Stimulated activated CD8-positive, alpha-beta memory T cell treated with anti-CD3 and anti-CD28 coated beads, Interleukin-7, amount 100 ng/mL, for 1 hour (primary cell): ENCODE measurements at places on chromosomes 11 and 22.

- DNase-seq = no peak
These were observed 47.0 kb downstream of the TNRC6B start for GRCh38 chr22:40224702-40225101.

- no peak for DNase-seq
These were observed 132.9 kb downstream of the COMMD9 start for GRCh38 chr11:36156161-36156816.

GRCh38 chr11:13008625-13009475 lies at the start of gene RASSF10:
TSS of gene RASSF10 (plus strand) at chr11:13009316. CDS start at chr11:13009577, 261 bp downstream.
- DNase-seq = no peak

- no peak for DNase-seq
These were observed 11.9 kb upstream of the RFPL1 start for GRCh38 chr22:29426476-29426875.

- no peak for DNase-seq
These were observed 62.8 kb downstream of the TEAD1 start for GRCh38 chr11:12737024-12737423.

GRCh38 chr11:134821422-134821821 lies 409.4 kb upstream of the B3GAT1 start:
- no peak for DNase-seq

GRCh38 chr22:30572840-30573593 lies 1.4 kb downstream of the GAL3ST1 start:
- DNase-seq = no peak

- DNase-seq = no peak
These were observed 1.9 kb downstream of the SAC3D1 start for GRCh38 chr11:65042891-65043290.

DNA sequence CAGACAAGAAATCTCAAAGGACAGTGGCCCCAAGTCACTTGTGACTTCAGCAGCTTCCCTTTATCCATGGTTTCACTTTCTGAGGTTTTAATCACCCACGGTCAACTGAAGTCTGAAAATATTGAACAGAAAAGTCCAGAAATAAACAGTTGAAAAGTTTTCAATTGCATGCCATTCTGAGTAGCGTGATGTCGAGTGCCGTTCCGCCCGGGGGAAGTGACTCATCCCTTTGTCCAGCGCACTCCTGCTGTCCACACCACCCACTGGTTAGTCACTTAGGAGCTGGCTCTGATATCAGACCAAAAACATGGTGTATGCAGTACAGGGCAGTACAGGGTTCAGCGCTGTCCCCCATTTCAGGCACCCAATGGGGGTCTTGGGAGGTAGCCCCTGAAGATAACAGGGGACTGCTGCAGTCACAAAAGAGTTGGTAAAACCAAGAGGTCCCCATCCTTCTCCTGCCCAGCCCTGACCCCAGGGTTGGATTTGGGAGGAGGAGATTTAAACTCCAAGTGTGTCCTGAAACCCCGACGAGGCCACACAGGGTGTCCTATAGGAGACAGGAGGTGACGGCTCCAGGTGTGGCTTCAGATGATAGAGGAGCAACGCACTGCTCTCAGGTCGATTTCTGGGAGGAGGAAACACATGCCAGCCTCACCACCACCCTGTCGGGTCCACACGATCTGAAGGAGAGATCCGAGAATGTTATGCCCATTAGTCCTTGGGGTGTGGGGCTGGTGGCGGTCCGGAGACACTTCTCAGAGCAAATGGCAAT lies 390.1 kb downstream of the CTTN start:
- DNase-seq = no peak

- DNase-seq = no peak
These were observed 15.1 kb downstream of the ZMAT5 start for GRCh38 chr22:29751669-29752068.

- no peak for DNase-seq
These were observed 1.5 kb downstream of the MS4A8 start for GRCh38 chr11:60700689-60701468.

- no peak for DNase-seq
These were observed 28.1 kb upstream of the SCARF2 start for GRCh38 chr22:20465759-20466077.

GRCh38 chr22:35649636-35650250 lies 1.5 kb downstream of the APOL6 start:
- DNase-seq = no peak

GRCh38 chr22:48523761-48524160 lies 1303.9 kb downstream of the BRD1 start:
- DNase-seq = no peak

DNA sequence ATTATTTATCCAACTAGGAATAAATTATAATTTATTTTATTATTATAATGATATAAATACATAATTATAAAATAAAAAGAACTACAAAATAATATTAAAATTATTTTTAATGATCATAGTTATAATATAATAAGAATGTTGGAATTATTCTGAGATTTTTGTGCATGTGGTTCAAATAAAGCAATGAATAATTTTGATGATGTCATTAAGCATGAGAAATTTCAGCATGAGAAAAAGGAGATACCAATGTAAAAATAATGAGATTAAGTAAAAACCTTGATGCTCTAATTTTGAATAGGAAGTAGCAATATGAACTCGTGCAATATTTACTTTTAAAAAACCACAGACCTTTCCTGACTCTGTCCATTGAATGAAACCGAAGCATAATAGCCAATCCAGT lies 181.8 kb upstream of the MTNR1B start:
- no peak for DNase-seq

DNA sequence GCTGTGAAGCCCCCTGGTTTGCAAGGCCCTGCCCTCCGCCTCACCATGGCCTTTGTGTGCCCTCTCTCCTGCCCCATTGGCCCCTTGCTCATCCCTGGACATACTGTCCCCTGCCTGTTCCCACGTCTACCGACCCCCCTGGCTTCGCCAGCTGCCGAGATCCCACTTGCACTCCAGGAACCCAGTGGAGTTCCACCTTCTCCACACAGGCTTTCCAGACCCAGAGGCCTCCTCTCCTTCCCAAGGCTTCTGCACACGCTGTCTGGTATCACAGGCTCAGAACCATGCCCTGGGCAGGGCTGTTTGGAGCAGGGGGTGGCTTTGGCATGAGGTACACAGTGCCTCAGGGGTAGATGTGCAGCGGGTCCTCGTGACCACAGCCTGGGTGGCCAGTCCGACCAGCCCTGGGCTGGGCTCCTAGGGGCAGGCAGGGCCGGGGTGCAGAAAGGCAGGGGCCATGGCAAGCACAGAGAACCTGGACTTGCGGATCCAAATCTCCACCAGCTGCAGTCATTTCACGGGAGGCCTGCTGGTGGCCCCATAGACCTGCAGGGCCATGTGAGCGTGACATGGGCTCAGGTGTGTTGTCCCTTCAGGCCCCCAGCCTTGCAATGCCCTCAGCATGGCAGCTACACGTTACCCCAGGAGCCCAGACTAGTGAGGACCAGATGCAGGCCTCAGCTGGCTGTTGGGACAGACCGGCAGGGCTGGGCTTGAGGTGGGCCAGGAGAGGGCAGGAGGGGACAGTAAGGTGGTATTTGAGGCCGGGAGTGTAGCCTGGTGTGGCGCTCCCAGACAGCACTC lies 9.5 kb downstream of the GRK2 start:
- no peak for DNase-seq

- DNase-seq = no peak
These were observed 866.8 kb downstream of the TBC1D22A start for GRCh38 chr22:47629273-47629711.

GRCh38 chr22:45223304-45224117 lies 17.2 kb downstream of the KIAA0930 start:
- DNase-seq = no peak

GRCh38 chr11:91563176-91563575 lies 661.4 kb upstream of the FAT3 start:
- no peak for DNase-seq

DNA sequence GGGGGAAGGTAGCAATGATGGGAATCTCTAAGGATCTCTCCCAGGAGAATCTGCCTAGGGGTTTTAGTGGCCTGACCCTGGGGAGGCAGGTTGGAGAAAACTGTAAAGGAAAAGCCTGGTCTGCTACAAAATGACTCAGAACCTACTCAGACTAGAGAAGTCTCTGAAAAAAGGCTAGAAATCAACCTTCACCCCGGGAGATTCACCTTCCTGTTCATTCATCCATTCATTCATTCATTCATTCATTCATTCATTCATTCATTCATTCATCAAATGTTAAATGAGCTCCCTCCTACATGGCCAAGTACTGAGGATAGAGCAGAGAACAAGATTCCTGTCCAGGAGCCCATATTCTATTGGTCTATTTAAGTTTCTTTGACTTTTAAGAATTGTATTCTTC lies 8.9 kb upstream of the ANKK1 start:
- no peak for DNase-seq

DNA sequence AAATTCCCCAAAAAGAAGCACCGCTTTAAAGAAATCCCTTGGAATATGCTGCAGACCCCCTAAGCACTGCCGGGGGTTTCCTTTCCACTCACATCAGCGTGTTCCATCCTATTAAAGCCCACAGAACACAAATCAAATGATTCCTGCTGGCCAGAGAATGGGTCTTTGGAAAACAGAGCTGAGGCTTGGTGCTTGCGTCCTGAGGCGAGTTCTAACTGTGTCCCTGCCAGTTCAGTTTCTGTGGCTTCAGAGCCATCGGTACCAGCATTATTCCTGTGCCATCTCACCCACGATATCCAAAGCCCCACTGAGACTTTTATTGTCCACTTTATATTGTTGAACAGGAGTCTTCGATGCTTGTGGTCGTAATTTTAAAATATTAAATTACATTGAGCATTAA lies 142.0 kb upstream of the SYT13 start:
- no peak for DNase-seq

DNA sequence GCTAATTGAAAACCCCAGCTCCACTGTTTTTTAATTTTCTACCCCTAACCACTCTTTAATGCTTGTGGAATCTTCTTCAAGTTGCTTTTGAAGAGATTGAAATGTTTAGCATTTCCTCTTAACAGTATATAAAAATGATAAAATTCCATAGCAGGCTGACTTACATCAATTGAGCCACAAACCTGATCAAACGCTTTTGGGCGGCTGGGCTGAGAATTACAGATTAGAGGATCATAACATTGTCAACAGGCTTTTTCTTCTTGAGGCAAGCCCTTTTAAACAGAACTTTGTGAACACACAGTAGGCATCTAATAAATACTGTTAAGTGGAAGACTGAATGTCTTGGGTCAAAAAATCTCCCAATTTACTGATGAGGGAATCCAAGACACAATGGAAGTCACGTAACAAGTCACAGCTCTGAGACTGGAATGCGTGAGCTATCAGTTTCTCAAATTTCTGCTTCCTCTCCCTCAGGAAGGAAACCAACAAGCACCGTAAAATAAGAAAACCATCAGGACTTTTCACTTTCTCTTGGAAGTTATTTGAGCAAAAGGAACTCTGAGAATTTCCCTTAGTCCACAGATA lies 50.0 kb upstream of the CCDC89 start:
- no peak for DNase-seq
